ENCODE measurements at places on chromosomes 7 and 10. TPM values are rescaled to one million over a fixed set of nuclear protein-coding genes. Genes with fewer than 3 reads are reported as not detected.

The LAMB4 gene
- not detected for total RNA-seq

The WEE2 gene
- 0.12 TPM for total RNA-seq

GRCh38 chr10:104052431-104052830 is 33.2 kb downstream of the COL17A1 start:
- H3K4me3 ChIP-seq, result no peak overlapping the region
- H3K36me3 ChIP-seq, result no peaks in the 10 kb centered on the region
- DNase-seq, result no peak
- no peak overlapping the region for H3K27ac ChIP-seq
- H3K27me3 ChIP-seq, result no peaks in the 10 kb centered on the region

DNA sequence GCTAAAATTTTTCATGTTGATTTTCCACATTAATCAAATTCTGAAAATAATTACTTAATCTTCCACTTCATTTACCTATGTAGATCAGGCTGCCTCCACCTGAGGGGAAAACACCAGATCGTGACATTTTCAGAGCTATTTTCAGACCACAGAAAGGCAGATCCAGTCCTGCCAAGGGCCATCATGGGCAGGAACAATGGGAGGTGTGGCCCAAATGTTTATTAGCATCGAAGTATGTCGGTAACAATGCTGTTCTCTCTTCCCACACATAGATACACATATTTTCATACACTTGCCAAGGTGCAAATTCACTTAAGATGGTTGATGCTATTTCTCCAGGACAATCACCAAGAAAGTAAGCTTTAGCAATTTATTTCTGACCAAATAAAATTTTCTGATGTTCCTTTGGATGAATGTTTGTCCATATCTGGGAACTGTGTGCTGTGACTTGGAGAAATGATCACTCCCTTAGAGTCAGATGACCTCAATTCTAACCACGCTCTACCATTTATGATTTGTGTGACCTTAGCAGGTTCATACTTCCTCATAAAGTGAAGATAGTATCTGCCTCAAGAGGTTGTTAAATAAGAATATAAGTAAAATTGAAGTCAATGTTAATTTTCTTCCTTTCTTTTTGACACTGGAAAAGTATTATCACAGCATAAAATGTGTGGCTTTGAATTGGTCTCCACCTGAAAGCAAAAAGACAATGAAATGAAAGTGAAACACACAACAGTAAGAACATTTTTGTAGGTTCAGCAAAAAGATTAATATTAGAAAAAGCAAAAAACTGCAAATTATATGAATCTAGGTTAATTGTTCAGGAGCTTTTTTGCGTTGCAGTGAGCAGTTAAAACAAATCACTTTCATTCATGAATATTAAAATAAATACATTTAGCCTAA is 310.4 kb upstream of the PHF14 start:
- H3K27ac ChIP-seq, result no peak overlapping the region
- DNase-seq, result no peak
- H3K27me3 ChIP-seq, result no peaks in the 10 kb centered on the region
- H3K4me1 ChIP-seq, result no peaks in the 10 kb centered on the region
